ENCODE measurements at places on chromosomes 13 and 19.

DNA sequence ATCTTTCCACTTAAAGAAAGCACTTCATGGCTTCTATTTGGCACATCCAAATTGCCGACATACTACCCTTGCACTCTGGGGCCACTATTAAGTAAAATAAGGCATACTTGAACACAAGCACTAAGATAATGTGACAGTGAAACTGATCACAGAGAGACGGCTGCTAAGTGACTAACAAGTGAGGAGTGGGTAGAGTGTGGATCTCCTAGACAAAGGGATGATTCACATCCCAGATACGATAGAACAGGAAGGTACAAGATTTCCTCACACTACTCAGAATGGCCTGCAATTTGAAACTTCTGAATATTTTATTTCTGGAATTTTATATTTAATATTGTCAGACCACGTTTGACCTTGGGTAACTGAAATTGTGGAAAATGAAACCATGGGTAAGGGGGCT, 1721.8 kb upstream of the SPRY2 start:
- DNase-seq, result no peak

DNA sequence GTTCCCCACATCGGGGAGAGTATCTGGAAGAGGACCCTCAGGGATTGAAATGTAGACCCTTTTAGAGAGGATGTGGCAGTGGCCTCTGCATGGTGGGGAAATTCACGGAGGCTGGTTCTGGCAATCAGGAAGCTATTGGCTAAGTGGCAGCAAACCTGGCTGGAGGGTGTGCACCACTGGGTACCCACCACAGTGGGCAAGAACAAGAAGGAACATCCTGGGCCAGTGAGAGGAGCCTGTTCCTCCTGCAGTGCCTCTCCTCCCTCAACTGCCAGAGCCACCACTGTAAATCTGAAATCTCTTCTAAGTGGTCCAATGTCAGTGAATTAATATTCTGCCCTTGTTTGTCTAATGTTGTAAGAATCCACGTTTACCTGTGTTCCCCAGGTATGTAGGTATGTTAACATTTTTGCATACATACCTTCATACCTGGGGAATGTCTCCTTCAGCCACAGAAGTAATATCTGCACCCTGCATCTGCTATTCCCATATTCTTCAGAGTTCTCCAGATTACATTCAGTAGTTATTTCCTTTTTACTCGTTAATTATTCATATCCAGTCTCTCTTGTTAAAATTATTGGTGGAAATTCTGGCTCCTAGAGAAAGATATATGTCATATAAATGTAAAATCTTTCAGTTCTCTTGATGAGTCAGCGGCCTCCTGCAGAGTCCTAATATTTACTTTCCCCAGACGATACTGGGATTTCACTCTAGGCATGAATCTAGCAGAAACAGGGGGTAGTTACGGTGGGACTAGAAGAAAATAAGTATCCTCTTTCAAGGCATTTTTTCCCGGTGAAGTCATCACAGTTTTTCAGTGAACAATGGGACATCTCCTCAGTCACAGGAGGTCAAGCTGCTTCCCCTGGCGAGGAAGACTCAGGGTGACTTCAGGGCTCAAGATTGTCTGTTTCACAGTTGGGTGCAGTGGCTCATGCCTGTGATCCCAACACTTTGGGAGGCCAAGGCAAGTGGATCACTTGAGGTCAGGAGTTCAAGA, 148.3 kb downstream of the MYO16 start:
- DNase-seq, result no peak

- no peak for DNase-seq
These were observed 361.0 kb downstream of the FGF14 start for GRCh38 chr13:102040812-102041211.

- no peak for DNase-seq
These were observed 1500.4 kb downstream of the EFNB2 start for GRCh38 chr13:105035092-105035491.

DNA sequence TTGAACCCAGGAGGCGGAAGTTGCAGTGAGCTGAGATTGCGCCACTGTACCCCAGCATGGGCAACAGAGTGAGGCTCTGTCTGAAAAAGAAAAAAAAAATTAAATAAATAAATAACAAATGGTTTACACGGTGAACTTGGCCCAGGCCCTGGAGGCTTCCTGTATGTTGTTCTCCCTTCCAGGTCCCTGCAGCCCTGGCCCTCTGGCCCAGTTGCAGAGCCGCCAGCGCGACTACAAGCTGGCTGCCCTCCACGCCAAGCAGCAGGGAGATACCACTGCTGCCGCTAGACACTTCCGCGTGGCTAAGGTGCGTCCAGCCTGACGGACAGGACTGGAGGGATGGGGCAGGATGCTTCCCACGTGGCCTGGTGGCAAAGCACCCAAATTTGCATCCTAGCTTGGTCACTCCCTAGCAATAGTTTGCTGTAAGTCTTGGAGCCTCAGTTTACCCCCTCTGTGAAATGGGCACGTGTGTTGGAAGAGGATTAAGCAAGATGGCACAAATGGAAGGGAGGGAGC, 11.9 kb downstream of the CC2D1A start:
- DNase-seq, result no peak

DNA sequence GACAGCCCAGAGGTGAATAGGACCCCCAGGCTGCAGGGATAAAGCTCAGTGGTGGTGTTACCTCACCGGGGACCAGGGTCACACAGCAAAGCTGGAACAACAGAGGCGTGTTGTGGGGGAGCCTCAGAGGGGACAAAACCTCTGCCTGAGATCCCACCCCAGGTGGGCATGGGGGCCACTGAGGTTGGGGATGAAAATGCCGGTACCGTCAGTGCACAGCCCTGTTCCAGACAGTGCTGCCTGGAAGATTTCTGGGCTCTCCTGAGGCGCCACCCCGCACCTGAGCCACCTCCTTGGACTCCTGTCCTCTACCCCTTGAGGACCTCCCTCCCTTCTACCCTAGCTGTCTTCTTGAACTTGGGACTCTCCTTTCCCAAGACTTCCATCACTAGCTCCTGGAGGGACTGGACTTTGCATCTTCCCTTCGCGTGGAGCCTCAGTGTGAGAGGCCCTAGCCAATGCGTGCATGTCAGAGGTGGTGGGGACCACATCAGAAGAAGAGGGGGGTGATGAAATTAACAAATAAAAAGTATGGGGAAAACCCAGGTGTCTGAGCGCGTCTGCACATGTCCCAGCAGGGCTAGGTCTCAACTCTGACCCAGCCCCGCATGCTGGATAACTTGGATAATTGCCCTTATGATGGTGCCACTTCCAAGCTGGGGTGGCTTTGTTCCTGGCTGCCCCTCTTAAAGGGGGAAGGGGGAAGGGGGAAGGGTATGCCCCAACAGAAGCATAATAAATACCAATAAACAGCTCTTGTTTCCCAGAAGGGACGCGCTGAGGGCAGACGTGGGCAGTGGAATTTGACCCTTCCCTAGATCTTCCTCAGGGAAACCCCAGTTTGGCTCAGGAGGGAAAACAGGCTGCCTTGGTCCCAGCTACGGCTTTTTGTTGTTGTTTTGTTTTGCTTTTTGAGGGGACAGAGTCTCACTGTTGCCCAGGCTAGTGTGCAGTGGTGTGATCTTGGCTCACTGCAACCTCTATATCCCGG, 11.6 kb downstream of the CNFN start:
- no peak for DNase-seq

GRCh38 chr13:99431927-99432608, 69.2 kb upstream of the TM9SF2 start:
- DNase-seq, result no peak

GRCh38 chr13:92436924-92437323, 789.7 kb upstream of the GPC6 start:
- DNase-seq, result no peak

- DNase-seq, result no peak
These were observed 5.3 kb downstream of the MATK start for GRCh38 chr19:3780786-3781304.

GRCh38 chr13:64684685-64685431, 2545.3 kb downstream of the PCDH9 start:
- no peak for DNase-seq

- DNase-seq, result no peak
These were observed 12.8 kb upstream of the SAMD1 start for GRCh38 chr19:14103310-14103709.

- DNase-seq, result no peak
These were observed 20.5 kb upstream of the C1QTNF9 start for GRCh38 chr13:24288870-24289269.

DNA sequence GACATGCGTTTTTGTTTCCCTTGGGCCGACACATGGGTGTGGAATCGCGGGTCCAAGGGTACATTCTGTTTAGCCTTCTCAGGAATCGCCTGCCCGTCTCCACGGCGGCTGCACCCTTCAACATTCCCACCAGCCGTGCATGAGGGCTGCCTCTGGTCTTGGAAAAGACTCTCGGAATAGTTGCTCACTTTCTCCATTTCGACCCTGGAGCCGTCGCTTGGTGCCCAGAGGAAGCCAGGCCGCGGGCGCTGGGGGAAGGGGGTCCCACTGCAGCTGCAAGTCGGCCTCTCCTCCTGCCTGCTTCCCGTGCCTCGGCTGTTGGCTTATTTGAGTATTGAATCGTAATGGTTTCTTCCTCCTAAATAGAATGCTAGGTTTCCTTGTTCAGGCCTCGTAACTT, 51.5 kb downstream of the KDM4B start:
- DNase-seq, result no peak

- no peak for DNase-seq
These were observed 5.9 kb downstream of the ZNF256 start for GRCh38 chr19:57941593-57941992.

- DNase-seq, result no peak
These were observed 1047.5 kb upstream of the SPRY2 start for GRCh38 chr13:81388400-81388799.

DNA sequence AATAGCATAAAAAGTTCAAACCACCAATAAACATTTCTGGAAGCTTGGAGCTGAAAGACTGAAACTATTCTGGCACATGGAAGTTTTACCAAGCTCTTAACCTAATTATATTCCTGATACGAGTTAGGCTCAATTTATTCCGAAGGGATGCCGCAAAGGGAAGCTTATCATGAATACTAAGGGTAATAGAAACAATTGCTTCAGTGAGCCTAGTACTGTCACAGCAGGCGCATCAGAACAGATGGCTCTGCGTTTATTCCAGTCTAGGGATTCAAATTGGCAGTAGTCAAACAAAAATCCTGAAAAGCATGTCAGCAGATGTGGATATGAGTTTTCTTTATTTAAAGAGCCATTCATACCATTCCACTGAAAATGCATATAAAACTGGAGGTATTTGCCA, 779.5 kb downstream of the GPC5 start:
- DNase-seq, result no peak

DNA sequence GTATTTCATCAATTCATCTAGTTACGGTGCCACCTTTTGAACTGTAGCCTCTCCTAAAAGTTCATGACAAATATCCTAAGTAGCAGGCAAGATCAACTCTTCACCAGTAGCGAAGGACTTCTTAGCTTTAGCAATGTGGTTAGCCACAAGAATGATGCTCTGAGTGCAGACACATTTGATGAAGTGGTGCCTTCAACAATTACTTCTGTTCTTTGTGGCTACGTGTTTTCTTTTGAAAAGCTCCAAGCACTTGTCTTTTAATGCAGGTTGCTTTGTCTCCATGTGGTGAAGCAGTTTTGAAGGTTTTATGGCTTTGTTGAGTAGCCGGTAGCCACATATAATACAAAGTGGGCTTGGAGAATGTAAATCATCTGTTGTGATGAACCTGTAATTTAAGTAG, 194.7 kb downstream of the B3GLCT start:
- DNase-seq, result no peak

DNA sequence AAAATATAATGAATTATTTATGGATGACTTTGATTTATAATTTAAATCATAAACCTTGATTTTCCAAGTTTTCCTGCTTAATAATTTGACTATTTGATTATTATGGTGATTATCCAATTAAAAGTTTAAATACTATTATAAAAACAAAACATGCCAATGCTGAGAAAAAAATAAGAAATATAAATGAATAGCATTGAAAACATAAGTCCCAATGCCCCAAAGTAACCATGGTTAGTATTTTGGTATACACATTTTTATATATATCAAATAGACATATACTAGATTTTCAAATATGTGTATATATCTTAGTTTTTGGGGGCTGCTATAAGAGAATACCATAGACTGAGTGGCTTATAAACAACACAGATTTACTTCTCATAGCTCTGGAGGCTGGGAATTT, 108.3 kb downstream of the GPC5 start:
- DNase-seq, result no peak

- DNase-seq, result no peak
These were observed 20.8 kb downstream of the PLEKHJ1 start for GRCh38 chr19:2215281-2215751.

- DNase-seq, result no peak
These were observed 56.2 kb downstream of the ARHGAP35 start for GRCh38 chr19:46917002-46917401.

DNA sequence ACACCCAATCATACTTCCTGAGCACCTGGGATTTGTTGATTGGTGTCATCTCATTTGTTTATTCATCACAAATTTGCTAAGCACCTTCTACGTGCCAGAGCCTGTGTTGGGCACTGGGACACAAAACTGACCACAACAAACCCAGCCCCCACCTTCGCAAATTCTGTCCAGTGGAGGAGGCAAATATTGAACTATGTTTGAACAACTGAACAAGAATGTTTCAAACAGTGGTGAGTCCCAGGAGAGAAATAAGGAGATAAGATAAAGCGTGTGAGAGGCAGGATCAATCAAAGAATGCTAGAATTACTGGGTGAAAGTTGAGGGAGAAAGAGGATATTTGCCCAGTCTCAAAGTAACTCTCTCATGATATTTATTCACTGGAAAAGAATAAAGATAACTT, 8.7 kb downstream of the ZNRF4 start:
- no peak for DNase-seq

GRCh38 chr13:49760558-49760957, 31.9 kb downstream of the KPNA3 start:
- no peak for DNase-seq

GRCh38 chr13:111006506-111007031, 91.7 kb upstream of the ANKRD10 start:
- peak; percentile 1 for DNase-seq

DNA sequence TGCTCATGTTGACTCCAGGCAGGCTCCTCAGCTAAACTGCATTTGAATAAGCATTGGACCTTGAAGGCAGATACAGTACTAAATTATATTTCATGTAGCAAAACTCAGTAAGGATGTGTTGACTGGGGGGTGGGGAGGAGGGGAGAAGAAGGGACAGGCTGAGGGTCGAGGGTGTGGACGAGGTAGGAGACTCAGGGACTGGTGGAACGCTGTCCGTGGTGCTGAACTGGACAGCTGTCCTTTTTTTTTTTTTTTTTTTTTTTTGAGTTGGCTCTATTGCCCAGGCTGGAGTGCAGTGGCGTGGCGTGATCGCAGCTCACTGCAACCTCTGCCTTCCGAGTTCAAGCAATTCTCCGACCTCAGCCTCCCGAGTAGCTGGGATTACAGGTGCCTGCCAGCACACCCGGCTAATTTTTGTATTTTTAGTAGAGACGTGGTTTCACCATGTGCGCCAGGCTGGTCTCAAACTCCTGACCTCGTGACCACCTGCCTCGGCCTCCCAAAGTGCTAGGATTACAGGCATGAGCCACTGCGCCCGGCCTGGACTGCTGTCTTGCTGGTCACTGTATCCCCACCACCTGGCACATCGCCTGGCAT, 33.2 kb upstream of the CASP14 start:
- no peak for DNase-seq
